ENCODE measurements at places on chromosomes 3 and 15. TPM values are rescaled to one million over a fixed set of nuclear protein-coding genes. Genes with fewer than 3 reads are reported as not detected.

The GPR62 gene
- not detected for total RNA-seq

The KLHL6 gene
- 13.6 TPM for total RNA-seq

The IFT122 gene
- total RNA-seq: 20.7 TPM

- no peak for DNase-seq
Observed at GRCh38 chr3:183845608-183846288, 20.4 kb upstream of the MAP6D1 start.

GRCh38 chr3:180678231-180678630 is 1.1 kb downstream of the CCDC39 start:
- DNase-seq: no peak

GRCh38 chr3:120368172-120368571 is 19.0 kb upstream of the LRRC58 start:
- no peak for DNase-seq

- DNase-seq: no peak
Observed at GRCh38 chr3:151630938-151631441, 102.7 kb upstream of the AADACL2 start.

DNA sequence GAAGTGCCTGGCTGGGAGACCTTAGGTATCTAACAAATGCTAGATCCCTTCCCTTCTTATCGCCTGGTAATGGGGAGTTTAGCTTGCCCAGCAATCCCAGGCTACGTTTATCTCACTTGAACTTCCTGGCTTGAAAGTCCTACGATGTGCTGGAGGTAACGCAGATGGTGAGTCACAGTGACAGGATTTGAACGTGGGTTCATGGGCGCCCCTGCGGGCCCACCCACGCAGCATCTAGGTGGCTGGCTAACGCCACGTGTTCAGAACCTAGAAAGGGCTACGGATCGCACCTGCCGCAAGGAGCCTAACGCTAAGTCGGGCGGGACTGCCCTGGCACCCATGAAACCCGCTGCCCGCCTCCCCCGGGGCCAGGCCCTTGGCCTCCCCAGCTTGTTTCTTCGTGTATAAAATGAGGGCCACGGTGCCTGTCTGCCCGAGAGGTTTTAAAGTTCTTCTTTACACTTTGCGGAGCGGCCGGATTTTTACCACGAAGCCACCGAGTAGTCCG is 600 bp upstream of the USP3 start:
- DNase-seq: peak; percentile 94

GRCh38 chr15:100635406-100636071 is 33.1 kb downstream of the ASB7 start:
- no peak for DNase-seq

DNA sequence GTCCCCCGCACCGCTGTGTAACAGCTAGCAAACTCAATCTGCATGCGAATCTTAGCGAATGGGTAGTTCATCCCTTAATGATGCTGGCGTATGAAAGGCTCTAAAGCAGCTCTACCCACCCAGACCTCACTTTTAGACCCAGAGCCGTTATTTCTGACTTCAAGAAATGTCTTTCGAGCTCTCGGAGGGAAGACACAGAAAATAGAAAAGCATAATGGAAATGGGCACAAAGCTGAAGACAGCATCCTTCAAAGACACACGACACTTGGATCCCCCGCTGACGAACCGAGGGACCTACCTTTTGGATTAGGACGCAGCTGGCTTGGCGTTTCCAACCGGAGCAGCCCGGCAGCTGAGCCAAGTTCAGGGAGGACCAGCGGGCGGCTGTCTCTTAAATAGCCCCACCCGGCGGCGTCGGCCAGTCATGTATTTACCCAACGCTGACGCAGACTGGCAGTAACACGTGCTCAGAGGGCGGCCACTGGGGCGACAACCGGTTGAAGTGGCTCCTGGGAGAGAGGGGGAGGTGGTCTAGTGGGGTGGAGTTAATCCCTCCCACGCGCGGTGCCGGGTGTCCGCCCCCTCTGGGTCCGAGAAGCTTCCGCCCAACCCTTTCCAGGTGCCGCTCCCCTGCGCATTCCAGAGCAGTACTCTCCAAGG is 1.5 kb downstream of the CCK start:
- DNase-seq: no peak

GRCh38 chr3:43872301-43872700 is 181.6 kb downstream of the ABHD5 start:
- DNase-seq: no peak

GRCh38 chr3:86416334-86416733 is 574.6 kb downstream of the VGLL3 start:
- DNase-seq: no peak

DNA sequence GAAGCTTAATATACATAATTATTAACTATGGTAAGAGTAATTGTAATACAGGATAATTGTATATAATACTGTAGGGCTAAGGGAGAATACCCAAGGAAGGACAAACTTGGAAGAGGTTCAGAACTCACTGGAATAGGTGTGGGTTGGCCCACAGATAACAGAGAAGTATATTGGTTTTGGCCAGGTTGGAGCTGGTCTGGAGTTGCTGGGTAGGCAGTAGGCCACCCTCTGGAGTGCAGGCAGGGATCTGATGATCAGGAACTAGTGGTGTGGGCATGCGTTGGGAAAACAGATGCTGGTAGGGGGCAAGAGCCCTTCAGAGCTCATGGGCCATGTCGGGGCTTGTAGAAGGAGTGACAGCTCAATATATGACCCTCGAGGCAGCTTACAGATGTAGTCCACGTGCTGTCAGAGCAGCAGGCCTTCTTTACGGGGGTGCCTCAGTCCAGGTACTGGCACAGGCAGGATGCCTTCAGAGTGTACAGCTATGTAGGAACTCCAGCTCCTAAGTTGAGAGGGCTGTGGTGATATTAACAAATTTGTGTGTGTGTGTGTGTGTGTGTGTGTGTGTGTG is 12.4 kb downstream of the IREB2 start:
- DNase-seq: no peak

GRCh38 chr15:41989573-41990242 is 17.4 kb upstream of the EHD4 start:
- peak; percentile 76 for DNase-seq

Data from natural killer cell (primary cell).